ENCODE measurements at places on chromosomes 1 and 21. TPM values are rescaled to one million over a fixed set of nuclear protein-coding genes. Genes with fewer than 3 reads are reported as not detected.

Gene CFHR1
- not detected for total RNA-seq

Gene RERE
- 37.4 TPM for total RNA-seq

Gene IGSF21
- total RNA-seq, result not detected

Gene MR1
- 27.9 TPM for total RNA-seq

Gene CFAP141
- total RNA-seq, result not detected

Gene RNU1-1
- total RNA-seq, result 2,232 TPM

Gene RBM11
- total RNA-seq, result 0.50 TPM

Gene IL10
- not detected for total RNA-seq

Gene NECTIN4
- total RNA-seq, result not detected

Gene CNR2
- 3.7 TPM for total RNA-seq

DNA sequence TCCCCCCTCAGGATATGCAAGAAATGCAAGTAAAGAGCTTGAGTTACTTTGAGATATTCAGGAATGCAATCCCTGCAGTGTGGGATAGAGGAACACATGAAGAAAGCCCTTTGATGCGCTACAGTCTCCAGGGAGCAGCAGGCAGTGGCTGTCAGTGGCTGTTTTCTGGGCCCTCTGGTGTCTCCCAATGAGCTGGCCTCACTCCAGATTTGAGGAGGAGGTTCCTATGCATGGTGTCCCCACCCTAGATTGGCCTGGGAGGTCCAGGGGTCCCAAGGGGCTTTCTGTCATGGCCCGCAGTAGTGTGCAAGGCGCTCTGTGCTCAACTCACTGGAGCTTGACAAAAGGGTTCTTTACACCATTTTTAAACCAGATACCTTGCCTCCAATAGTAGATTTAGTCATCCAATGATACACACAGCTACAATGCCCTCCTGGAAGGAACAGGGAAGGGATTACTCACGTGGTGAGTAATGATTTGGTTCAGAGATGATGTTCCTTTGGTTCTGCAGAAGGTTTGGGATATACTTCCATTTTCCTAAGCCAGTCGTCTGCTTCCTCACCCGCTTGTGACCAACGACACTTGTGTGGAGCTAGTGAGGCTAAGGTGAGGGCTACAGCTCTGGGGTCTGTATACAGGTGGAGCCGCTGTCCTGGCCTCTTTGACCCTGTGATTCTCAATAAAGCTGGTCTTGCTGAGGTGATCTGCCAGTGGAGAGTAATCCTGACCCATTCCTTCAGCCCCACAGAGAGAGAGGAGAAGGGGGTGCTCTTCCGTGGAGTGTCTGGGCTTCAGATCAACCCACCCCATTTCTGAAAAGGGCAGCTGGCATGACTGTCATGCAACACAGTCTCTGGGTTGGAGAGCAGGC lies 6.6 kb downstream of the BATF3 start:
- DNase-seq, result no peak

GRCh38 chr1:163427279-163427678 lies 105.5 kb downstream of the NUF2 start:
- no peak for DNase-seq

DNA sequence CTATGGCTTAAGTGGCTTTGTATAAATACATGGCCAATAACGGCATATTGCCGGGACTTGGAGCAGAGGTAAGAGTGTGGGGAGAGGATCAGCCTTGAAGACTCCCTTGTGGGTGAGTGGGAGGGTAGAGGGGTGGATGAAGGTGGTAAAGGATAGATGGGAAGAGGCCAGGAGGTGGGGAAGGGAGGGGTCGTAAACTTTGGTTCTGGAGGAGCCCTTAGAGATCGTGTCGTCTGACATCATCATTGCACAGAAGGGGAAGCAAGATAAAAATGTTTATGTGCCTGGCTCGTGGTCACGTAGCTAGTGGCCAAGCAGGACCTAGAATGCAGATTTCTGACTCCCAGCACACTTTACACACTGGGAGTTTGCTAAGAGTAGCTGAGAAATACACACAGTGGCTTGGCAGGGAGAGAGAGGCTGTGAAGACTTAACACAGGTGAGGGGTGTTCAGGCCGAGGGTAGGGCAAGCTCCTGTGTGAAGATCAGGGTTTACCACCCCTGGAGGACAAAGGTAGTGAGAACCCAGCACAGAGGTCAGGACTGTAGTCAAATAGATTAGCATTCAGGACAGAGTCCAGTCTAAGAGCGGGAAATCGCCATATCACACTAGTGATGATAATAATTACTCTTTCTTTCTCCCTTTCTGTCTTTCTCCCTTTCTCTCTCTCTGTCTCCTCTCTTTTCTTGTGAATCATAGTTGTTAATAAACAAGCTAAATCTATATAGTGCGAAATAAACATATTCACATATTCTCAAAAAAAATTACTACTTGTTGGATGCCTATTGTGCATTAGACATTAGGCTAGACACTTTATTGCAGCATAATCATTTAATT lies 75.5 kb downstream of the LRRC8D start:
- DNase-seq, result no peak

- DNase-seq, result no peak
Observed at GRCh38 chr21:34091032-34091431, 17.7 kb downstream of the MRPS6 start.

GRCh38 chr1:208218237-208219097 lies 25.7 kb downstream of the PLXNA2 start:
- DNase-seq, result no peak

DNA sequence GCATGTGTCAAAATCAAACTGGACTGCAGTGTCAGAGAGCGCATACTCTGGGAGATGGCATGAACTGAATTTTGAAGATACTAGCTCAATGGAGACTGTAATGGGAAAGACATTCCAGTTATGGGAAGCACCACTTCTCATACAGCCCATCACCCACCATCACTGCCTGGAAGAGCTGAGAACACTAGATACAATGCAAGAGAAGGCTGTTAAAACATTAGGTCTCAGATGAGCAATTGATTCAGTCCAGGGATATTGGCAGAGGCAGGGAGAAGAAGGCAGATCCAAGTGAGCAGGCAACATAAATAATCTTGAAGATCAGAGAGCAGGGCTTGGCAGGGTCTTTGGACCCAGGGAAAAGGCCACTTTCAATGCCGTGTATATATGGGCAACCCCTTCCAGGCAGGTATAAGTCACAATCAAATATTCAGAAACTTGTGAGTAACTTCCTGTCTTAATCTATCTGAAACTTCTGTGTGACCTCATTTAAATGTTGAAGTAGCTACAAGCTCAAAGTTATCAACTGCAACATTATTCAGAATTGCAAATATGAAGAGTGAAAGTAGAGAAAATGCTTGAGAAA lies 290.3 kb upstream of the SGIP1 start:
- no peak for DNase-seq

DNA sequence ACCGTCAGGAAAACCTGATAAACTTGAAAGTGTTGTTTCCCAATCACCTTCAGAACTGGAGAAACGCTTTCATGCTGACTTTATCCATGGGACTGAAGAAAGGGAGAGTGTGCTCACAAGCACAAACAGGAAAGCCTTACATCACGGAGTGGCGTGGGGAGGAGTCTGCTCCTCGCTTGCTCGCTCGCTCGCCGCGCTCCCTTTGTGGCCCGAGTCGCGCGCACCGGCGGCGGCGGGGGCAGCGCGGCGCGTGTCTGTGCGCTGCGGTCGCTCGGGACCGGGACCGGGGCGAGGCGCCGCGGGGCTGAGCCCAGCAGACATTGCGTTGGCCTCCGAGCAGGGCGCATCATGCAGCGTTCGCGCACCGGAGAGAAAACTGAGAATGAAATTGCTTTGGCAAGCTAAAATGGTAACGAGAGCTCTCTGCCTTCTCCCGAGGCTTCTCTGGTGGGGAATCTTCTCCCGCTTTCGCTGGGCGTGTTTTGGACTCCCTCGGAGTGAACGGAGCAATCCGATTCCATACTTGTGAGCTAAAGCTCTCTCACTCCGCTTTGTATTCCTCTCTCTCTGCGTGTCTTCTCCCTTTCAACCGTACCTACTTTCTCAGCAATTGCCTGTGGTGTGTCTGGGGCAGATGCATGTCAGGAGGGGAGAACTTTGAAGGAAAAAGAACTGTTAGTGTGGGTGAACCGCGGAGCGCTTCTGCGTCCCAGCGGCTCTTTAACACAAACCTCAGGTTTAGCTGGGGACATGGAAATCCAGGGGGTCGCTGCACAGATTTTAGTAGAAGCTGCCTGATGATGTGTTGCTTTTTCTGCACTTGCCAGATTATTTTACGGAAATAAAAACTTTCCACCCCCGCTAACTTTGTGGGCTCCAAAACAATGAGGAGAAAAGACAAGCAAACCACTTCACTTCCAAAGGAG lies at the start of gene RGL1:
Gene RGL1, plus strand, starts transcription at position 205 of the 926 bp plus-strand sequence. Its CDS starts 178 bp downstream, at position 383.
- DNase-seq, result peak; percentile 35

GRCh38 chr1:205719762-205720161 lies 30.2 kb downstream of the NUCKS1 start:
- DNase-seq, result no peak

DNA sequence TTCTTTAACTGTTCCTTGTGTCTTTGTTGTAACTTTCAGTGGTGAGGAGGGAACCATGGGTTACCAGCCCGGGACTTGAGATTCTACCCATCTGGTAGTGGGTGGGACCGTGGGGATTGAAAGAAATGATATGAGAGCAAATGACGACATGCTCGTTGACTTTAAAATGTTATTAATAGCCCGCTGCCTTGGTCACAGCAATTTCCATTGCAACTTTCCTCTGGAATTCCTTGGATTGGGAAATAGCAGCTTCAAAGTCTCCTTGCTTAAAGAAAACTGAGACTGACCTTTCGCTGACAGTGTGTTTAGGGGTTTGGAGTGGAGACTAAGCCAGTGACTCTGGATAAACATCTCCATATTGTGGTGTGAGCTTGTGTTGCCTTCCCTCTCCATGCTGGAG lies 44.2 kb upstream of the MARK1 start:
- DNase-seq, result no peak

- no peak for DNase-seq
Observed at GRCh38 chr21:19603011-19603593, 1199.5 kb upstream of the TMPRSS15 start.

DNA sequence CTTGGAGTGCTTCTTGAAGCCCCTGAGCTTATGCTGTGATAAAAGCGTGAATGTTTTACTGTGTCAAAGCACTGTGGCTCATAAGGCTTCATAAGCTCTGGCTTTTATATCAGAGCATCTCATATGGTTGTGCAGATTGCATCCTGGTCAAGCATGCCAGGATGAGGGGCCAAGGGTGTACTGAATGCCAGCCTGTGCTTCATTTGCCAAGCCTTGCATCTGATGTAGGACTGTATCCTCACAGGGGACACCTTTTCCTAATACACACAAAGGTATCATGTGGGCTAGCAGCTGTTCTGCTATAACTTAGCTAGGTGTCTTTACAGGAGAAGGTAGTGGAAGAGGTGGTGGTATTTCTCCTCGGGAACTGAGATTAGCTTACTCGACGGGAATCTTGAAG lies 134.7 kb downstream of the ST6GALNAC3 start:
- no peak for DNase-seq

DNA sequence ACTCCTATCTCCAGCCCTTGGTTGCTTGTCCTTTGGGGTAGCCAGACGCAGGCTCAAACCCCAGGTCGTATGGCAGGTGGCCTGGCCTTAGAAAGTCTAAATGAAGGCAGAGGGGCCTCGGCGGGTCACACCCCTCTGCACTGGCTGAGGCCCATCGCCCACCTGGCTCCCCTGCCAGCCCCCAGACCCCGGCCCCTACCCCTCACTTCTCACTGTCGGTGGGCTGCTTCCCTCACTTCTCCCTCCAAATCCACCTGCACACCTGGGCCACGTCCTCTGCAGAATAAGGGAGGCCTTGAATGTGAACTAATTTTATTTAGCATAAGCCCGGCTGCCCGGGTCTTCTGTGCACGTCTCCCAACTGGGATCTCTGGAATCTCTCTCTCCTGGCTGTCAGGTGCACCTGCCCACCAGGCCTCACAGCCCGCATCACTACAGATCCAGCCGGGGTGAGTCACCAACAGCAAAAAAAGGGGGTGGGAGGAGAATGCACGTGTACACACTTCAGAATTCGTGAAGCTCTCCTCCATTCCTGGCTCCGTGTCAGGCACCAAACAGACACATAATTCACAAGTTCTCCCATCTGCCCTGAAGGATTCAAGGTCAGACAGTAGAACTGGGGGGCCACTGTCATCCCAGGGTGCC lies 107.5 kb upstream of the SIM2 start:
- no peak for DNase-seq

- peak; percentile 46 for DNase-seq
Observed at GRCh38 chr1:151612501-151613281, 841 bp downstream of the SNX27 start.
